ENCODE measurements at places on chromosomes 4 and X.

- no peak for DNase-seq
Observed at GRCh38 chrX:136495043-136495442, 2.3 kb upstream of the HTATSF1 start.

GRCh38 chrX:13189380-13189779 lies 130.5 kb downstream of the ATXN3L start:
- no peak for DNase-seq

- no peak for DNase-seq
Observed at GRCh38 chrX:6029014-6029413, 199.7 kb downstream of the NLGN4X start.

GRCh38 chr4:87321888-87322287 lies 794 bp downstream of the HSD17B13 start:
- no peak for DNase-seq

GRCh38 chrX:70013466-70014381 lies 36.0 kb downstream of the AWAT2 start:
- no peak for DNase-seq

DNA sequence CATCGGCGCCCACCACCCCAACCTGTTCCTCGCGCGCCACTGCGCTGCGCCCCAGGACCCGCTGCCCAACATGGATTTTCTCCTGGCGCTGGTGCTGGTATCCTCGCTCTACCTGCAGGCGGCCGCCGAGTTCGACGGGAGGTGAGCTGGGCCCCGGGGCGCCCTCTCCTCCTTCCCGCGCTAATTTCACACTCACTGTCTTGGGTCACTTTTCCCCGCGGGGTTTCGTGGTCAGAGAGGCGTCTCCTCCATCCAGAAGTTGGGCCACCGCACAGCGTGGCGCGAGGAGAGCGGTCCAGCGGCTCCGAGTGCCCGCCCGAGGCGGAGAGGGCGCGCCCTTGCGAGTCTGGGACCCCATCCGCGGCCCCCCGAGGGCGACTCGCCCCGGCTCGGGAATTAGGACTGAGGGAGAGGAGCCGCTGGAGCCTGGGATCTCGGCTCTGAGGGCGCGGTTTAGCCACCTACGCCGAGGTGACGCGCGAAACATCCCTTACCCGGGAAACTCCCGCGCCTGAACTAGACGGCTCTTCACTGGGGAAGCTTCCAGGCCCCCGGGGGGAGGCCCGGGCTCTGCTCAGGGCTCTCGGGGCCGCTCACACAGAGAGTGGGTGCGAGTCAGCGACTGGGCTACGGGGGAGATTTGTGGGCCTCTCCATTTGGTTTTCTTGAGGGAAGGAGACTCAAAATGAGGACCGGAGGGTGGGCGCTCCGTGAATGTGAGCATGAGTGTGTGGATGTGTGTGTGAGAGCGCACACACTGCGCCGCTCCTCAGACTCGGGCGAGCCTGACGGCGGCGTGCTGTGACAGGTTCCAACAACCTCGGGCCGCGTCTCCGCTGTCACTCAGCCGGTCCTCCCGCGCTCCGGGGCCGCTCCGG lies 551 bp downstream of the NPNT start:
- DNase-seq: no peak

DNA sequence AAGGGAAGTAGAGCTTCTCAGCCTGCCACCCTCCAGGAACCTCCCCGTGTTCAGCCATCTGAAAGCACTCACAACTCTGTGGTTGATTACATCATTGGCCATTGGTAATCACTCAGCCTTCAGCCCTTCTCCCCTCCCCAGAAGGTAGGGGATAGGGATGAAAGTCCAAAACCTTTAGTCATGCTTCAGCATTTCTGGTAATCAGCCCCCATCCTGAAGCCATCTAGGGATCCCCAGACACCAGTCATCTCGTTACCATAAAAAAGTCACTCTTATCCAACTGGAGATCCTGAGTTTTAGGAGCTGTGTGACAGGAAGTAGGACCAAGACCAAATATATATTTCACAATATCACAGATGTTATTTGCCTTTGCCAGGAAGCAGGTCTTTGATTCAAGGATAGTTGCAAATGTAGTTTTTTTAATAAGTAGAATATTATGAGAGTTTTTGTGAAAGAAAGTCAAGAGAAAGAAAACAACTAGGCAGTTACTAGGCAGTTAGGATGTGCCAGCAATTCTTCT lies 364.6 kb upstream of the NOCT start:
- DNase-seq: no peak

- no peak for DNase-seq
Observed at GRCh38 chrX:39504850-39505259, 592.9 kb downstream of the BCOR start.

GRCh38 chr4:67092351-67092750 lies 453.0 kb downstream of the CENPC start:
- no peak for DNase-seq

GRCh38 chrX:11504234-11504633 lies 161.5 kb downstream of the ARHGAP6 start:
- no peak for DNase-seq

GRCh38 chrX:129647418-129648410 lies 7.0 kb downstream of the APLN start:
- DNase-seq: no peak

DNA sequence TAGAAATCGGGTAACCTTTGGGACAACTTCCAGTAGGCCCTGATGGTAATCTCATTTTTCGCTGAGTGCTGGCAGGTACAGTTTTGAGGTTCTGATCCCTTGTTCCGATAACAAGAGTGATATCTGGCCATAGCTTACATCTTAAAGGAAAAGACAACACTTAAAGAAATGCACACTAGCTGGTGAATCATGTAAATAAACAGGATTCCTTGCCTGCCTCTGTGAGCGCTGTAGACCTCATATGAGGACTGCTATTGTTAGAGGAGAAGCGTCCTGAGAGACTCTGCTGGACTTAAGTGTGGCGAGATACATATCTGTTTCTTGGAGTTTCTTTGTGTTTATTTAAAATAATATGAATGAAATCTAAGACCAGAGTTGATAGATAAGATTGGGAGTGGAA lies 149.3 kb upstream of the SLC4A4 start:
- no peak for DNase-seq

DNA sequence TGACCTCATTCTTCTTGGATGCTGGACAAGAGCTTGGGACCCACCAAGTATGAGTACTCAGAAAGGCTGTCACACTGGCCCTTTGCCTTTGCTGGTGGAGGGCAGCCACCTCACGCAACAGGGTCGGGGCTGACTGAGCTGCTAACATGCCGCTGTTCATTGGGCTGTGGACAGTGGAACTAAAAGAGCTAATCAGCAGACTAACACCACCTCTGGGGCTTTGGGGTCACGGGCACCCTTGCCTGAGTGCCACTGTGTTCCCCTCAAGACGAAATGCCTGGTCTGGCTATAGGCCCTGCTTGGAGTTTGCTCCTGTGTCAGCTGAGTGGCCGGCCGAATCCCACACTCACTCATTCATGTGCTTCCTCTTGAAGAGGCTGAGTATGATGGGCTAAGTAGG lies 559.6 kb downstream of the SPRY1 start:
- no peak for DNase-seq

DNA sequence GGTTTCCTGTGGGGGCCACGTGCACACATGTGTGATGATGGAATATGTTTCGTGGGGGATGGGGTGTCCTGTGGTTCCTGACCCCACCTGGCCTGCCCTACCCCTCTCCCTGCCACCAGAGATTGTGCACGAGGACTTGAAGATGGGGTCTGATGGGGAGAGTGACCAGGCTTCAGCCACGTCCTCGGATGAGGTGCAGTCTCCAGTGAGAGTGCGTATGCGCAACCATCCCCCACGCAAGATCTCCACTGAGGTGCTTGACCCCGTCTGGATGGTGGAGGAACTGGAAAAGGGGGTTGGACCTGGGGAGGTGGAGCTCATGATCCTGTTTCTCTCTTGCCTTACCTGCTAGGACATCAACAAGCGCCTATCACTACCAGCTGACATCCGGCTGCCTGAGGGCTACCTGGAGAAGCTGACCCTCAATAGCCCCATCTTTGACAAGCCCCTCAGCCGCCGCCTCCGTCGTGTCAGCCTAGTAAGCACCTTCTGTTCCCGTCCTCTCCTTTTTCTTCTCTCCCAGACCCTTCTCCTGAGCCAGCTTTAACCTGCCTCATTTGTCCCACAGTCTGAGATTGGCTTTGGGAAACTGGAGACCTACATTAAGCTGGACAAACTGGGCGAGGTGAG lies 5.9 kb downstream of the CDK16 start:
- DNase-seq: no peak

GRCh38 chr4:138297743-138298405 lies 55.7 kb upstream of the SLC7A11 start:
- DNase-seq: no peak

DNA sequence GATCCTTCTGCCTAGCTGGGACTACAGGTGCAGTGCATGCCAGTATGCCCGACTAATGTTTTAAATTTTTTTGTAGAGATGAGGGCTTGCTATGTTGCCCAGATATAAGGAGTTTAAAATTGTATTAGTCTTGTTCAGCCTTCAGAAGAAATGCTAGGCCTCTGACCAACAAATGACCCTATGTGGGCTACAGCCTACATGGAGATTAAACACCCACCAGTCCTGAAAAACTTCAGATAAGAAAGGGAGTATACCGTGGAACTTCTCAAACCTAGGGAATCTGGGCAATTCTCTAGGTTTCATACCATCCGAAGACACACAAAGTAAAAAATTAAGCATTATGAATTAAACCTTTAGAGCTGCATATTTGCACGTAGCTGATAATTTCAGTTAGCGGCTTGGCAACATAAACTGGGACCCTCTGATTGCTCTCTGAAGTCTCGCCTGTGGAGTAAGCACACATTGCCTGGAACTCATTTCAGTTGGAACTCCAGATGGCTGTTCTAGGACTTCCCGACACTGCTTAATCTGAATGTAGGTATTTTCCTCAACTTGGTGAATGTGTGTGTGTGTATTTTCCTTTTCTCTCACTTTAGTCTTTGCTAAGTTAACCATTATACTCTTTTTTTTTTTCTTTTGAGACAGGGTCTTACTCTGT lies 33.0 kb downstream of the MOB1B start:
- no peak for DNase-seq

- DNase-seq: no peak
Observed at GRCh38 chr4:162727232-162727631, 439.5 kb downstream of the NAF1 start.

- no peak for DNase-seq
Observed at GRCh38 chrX:40199704-40200103, 101.9 kb upstream of the BCOR start.

GRCh38 chrX:96176921-96177320 lies 507.7 kb upstream of the DIAPH2 start:
- DNase-seq: no peak

DNA sequence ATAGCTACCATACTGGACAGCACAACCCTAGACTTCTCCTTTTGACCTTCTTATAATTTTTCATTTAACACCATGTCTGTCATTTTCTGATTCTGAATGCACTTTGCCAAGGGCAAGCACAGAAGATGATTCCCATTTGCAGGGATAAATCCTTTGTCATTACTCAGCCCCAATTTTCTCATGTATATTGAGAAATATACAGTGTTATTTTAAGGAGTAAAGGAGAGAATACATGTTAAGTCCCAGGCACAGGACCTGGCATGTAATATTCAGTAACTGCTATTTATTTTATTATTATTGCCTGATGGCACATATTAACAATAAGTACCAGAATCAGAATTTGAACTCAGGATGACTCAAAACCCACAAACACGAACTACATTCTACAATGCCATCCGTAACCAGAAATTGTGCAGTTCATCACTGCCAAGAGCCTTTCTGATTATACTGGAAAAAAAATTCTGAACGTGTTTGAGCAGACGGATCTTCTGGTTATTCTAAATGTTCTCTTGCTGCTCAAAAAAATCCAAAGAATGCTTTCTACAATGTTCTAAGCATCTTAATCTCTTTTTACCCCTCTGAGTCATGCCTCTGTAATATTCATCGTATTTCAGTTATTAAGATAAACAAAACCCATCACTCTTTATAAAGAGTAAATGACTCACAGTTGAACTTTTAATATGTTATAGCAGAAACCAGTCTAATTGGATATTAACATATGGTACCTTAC lies 170.0 kb downstream of the MID1 start:
- DNase-seq: no peak

GRCh38 chr4:102547973-102548372 lies 46.8 kb downstream of the NFKB1 start:
- no peak for DNase-seq

DNA sequence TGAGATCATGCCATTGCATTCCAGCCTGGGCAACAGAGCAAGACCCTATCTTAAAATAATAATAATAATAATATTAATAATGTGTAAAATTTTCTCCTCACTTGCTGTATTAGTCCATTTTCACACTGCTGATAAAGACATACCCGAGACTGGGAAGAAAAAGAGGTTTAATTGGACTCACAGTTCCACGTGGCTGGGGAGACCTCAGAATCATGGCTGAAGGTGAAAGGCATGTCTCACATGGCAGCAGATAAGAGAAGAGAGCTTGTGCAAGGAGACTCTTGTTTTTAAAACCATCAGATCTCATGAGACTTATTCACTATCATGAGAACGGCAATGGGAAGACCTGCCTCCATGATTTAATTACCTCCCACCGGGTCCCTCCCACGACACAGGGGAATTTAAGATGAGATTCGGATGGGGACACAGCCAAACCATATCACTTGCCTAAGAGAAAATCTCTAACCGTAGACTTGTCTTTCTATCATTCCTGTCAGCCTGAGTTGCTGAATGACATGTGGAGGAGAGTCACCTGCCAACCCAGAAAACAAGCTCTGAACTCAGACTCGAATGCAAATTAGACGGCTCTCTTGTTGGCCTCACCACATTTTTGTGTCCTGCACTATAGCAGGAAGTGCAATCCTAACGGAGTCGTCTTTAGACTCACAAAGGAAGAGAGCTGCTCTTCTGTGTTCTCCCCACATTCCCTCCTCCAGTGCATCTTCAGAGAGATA lies 51.9 kb upstream of the DCTD start:
- DNase-seq: no peak

- DNase-seq: no peak
Observed at GRCh38 chr4:162727766-162728165, 438.9 kb downstream of the NAF1 start.

GRCh38 chr4:170671171-170671570 lies 581.4 kb upstream of the AADAT start:
- DNase-seq: no peak

GRCh38 chr4:84632092-84632491 lies 49.2 kb downstream of the CDS1 start:
- no peak for DNase-seq

GRCh38 chr4:78584863-78585547 lies 33.4 kb downstream of the ANXA3 start:
- DNase-seq: no peak

- DNase-seq: no peak
Observed at GRCh38 chr4:169238445-169238844, 32.3 kb downstream of the SH3RF1 start.

DNA sequence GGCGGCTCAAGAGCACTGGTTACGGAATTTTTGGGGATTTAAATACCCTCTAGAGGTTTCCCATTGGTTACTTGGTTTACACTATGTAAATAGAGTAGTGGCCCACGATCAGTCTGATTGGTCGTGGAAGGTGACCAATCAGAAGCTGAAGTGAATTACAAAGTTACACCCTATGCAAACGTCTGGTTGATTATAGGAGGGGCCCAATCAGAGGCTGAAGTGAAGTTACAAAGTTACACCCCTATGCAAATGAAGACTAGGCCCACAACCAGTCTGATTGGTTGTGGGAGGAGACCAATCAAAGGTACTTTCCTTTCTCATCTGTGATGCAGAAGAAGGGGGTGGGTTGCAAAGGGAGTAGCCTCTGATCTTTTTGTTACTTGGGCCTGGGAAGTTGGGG lies 45.1 kb upstream of the HSD17B10 start:
- DNase-seq: no peak

GRCh38 chrX:106331606-106332005 lies 163.5 kb downstream of the PWWP3B start:
- DNase-seq: no peak
